ENCODE measurements at places on chromosomes 16 and 17.

DNA sequence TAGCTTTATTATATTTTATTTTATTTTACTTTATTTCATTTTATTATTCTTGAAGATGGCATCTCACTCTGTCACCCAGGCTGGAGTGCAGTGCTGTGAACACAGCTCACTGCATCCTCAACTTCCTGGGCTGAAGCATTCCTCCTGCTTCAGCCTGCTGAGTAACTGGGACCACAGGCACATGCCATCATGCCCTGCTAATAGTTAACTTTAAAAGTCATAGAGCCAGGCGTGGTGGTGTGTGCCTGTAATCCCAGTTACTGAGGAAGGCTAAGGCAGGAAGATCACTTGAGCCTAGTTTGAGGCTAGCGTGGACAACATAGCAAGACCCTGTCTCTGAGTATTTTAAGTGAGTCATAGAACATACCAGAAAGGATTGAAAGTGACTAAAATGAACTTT, 38.7 kb downstream of the ESRP2 start:
- DNase-seq: no peak

DNA sequence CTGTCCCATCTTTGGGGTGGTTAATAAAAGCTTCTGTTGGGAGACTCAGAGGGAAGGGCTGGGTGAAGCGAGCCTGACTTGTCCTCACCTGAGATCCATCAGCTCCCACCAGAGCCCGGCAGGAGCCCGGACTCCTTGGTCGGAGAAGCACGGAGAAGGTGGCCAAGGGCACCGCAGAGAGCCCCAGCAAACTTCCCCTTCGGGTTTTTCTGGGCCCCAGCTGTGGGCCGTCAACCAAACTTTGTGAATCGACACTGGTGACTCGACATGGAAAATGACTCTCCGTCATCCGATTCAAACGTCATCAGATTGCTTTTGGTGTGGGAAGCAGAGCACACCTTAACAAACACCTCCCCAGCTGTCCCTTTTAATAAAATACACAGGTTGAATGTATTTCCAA, 21.4 kb downstream of the ENPP7 start:
- DNase-seq: no peak

GRCh38 chr17:72697602-72698146, 394.8 kb downstream of the SLC39A11 start:
- no peak for DNase-seq

- no peak for DNase-seq
These were observed 10.7 kb downstream of the TACO1 start for GRCh38 chr17:63611354-63611753.

DNA sequence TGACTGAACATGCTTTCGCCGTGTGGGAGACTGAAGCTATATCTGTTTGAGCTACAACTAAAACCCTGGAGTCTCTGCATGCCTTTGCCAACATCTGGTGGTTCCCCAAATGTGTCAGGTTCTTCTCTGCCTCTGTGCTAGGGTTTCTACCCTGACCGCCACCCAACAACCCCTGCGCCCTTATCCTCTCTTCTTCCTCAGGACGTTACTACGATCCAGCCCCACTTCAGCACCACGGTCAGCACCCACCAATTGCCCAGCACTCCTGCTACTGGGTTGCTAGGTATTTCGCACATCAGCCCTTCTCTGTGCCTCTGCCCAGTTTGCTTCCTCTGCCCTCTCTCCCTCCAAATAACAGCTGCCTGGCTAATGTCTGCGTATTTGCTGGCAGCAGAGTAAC, 106.3 kb upstream of the HSBP1 start:
- DNase-seq: no peak

All from NCI-H1436 (cell line).